Stimulated activated CD8-positive, alpha-beta memory T cell treated with anti-CD3 and anti-CD28 coated beads, Interleukin-12 subunit alpha, Interleukin-12 subunit beta, amount 100 ng/mL, for 4 hours (primary cell): ENCODE measurements at places on chromosomes 4 and X.

GRCh38 chr4:101304916-101305315, 42.4 kb downstream of the PPP3CA start:
- no peak for DNase-seq

DNA sequence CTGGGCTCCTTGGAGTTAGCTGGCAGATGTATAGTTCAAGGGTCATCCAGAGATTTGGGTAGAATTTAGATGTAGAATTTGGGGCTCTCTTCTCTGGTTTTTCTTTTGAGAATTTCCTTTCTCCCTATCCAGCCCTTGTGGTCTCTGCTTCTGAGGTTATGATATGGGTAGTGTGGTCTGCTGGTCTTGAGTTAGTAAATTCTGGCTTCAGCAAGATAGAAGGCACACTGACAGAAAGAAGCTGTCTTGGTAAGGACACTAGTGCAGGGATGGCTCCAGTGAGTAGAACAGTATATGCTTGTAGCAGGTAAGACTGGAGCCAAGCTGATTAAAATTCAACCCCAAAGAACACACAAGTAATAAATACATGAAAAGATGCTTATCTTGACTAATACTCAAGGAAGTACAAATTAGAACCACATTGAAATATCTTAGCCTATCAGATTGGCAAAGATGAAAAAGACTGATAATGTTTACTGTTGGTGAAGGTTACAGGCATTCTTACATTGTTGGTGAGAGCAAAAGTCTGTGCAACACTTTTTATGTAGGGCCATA, 2.1 kb upstream of the IL9R start:
- no peak for DNase-seq

DNA sequence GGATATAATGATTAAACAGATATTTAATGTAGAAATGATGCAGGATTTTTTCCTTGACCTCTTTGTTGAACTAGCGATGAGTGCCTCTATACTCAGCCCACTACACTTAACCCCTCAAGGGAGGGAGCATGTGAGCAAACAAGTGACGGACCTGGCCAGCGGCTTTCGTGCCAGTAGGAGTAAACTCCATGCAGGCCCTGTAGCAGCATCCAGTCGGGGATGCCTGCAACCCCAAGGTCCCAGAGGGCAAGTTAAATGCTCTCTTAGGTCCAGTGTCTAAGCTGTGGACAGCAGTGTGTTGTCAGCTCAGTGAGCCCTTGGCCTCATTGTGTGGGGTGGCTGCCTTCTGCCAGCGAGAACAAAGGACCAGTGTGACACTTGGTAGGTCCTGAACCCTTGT, 708.7 kb downstream of the TECRL start:
- no peak for DNase-seq

DNA sequence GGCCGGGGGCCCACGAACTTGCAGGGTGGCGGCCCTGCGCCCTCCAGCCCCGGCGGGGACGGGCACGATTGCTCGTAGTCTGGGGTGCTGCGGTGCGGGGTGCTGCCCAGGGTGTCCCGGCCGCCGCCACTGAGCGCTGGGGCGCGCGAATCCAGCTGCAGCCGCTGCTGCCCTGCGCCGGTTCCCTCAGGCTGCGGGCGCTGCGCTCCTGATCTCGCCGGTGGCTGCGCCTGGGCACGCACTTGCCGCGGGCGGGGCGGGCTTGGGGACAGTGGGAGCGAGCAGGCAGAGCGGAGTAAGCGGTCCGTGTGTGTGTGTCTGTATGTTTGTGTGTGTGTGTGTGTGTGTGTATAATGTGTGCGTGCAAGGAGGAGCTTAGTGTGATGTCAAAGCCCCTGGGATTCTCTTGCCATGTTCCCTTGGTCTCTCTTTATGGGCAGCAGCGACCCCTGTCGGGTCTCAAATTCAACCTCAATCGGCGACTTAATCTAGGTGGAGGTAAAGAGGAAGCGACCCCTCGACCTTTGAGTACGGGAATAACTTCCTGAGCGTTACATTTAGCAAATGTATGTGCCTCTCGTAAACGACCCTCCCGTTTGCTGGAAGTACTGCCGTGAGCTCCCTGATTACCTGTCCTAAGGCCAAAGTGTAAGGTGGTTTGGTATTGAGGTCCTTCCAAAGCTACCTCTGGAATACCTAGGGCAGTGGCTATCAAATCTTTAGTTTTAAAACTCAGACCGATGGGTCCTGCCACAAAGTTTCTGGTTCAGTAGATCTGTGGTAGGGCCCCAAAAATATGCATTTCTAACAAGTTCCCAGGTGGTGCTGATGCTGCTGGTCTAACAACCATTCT, at the start of gene RNF150:
TSS of gene RNF150 (minus strand) at position 324 of the 853 bp plus-strand sequence.
- DNase-seq = no peak
